ENCODE measurements at places on chromosomes 16 and 17. TPM values are rescaled to one million over a fixed set of nuclear protein-coding genes. Genes with fewer than 3 reads are reported as not detected.
A peak's percentile ranks its signal among the peaks of the same experiment; 100 is the strongest.

DNA sequence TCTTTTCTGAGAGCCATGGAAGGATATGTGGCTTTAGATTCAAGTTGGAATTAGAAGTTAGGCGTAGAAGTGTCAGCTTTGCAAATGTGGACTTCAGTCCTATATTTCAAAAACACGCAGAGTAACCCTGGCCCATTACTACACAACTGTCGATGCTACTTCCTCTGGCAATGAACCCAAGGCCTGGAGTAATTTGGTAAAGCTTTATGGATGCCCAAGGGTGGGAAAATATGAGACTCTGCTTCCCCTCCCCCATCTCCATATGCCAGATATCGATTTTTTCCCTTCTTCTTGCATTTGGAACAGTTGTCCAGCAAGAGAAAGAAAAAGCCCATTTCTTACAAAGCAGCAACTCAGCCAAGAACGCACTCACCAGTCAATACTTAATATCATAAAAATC is 2.9 kb upstream of the MAP1LC3B start:
- H3K4me3 ChIP-seq, result no peak overlapping the region
- peaks cover 43% of the 10 kb centered on the region for H3K4me1 ChIP-seq

GRCh38 chr16:30377812-30378235 is 3.2 kb downstream of the MYL11 start:
- H3K4me1 ChIP-seq, result peaks cover 41% of the 10 kb centered on the region
- H3K36me3 ChIP-seq, result peaks cover 38% of the 10 kb centered on the region
- H3K4me3 ChIP-seq, result peak overlapping the region; percentile 96
- peak; percentile 85 for DNase-seq

- H3K36me3 ChIP-seq, result peaks cover 2% of the 10 kb centered on the region
- no peaks in the 10 kb centered on the region for H3K27me3 ChIP-seq
- no peak overlapping the region for H3K27ac ChIP-seq
Measured at GRCh38 chr16:2277466-2278271, 9.7 kb upstream of the RNPS1 start.

The PPP1R1B gene
- not detected for total RNA-seq

The KRTAP4-6 gene
- not detected for total RNA-seq

The C16orf74 gene
- total RNA-seq, result 1.6 TPM

The GSG1L gene
- total RNA-seq, result not detected

DNA sequence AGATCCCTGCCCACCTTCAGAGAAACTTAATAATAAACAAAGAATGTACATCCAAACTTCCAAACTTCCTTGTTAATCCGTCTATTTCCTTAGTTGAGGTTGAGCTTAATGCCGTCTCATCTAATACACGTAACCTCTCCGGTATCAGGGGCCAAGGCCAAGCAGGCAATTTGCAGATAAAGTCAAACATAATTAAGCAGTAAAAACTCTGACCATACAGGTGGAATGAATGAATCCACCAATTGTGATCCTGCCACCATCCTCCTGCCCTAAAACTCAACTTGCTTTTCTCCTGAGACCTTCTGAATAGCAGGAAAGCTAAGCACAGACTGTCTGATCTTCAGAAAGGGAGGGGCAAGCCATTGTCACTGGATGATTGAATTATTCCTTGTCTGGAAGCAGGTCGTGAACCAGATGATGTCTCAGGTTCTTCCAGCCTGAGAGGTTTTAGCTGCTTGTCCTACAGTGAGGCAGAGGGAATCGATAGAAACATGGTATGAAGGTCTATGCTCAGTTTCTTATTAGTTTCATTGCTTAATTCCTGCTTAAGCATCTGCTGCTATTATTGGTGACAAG is 1111.8 kb upstream of the EEF2KMT start:
- no peak for DNase-seq
- H3K27me3 ChIP-seq, result no peaks in the 10 kb centered on the region
- no peaks in the 10 kb centered on the region for H3K4me1 ChIP-seq

DNA sequence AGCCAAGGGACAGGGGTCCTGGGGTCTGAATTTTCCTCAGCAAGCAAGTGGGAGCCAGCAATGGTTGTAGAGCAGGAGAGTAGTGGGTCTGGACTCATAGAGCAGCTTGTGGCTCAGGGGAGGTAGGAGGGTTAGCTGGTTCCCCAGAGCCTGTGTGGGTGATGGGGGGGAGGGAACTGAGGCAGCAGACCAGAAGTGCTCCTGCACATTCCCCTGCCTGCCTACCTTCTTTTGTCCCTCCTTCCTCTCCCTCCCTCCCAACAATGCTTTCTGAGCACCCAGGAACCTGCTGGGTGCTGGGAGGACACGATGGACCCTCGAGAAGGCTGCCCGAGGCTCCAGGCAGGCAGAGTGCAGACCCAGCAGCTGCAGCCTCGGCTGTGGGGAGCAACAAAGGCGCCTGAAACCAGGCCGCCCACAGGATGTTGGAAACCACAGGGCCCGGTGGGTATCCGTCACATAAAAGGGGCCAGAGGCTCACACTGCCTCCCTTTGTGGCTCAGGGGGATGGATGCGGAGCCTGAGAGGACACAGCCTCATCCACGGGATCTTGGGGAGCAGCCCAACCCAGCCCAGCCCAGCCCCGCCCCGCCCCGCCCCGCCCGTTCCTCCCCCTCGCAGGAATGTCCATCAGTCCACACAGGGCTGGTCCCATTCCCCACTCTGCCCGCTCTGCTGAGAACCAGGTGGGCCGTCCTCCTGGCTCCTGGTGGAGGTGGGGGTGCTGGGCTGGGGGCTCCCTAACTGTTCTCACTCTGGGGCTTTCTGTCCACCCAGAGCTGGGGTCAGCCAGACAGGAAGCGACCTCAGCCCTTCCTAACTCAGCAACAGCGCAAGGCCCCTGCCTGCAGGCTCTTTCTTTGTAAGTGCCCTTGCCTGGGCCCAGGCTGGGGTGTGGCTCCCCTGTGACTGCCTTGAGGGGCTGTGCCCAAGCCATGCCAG is 1.7 kb upstream of the NLRC3 start:
- H3K4me3 ChIP-seq, result peak overlapping the region; percentile 76
- peak; percentile 82 for DNase-seq
- peaks cover 37% of the 10 kb centered on the region for H3K4me1 ChIP-seq

Measured in activated naive CD8-positive, alpha-beta T cell treated with anti-CD3 and anti-CD28 coated beads for 36 hours (primary cell).